ENCODE measurements at places on chromosomes 6 and 20.

DNA sequence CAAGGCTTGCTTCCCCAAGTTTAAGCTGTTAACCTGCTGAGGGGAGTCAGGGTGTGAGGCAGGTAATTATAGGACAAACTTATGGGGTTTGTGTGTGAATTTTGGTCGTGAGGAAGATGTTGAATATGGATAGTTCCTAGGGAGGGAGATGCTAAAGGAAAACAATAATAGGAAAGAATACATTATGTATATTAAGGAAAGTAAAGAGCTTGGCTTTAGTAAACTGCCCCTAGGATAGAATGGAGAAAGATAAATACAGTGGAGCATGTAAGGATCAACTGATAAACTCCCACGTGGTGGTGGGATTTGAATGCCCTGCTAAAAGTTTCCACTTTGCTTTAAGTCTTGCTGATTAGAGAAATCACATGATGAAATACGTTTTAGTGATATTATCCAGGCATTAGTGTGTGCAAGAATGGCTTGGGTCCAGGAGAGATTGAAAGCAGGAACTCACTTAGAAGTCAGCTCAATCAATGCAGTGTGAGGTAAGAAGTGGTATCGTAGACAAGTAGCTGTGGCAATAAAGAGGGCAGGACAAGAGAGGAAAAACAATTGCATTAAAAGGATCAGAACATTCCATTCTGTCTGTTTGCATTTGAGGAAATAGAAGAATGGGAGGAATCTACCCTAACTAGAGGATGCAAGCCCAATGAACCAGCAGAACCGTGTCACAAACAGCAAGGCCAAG lies 52.5 kb downstream of the RPS12 start:
- no peak for DNase-seq

DNA sequence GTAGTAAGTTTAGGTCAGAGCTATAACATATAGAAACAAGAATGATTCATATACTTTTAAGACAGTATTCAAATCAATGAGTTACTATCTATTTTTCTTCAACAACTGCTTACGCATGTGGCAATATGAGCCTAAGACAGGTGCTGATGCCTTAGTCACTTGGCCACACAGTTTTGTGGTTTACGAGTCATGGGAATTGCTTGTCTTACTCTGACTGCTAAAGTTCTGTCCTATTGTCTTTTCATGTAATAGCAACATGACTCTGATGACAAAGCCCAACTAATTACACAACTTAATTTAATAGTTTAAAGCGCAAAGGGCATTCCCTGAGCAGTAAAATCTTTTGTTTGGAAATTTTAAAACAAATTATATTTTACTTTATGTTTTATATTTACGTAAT lies 159.3 kb upstream of the CENPW start:
- no peak for DNase-seq

- no peak for DNase-seq
These were observed 61.2 kb downstream of the GCLC start for GRCh38 chr6:53483423-53484353.

GRCh38 chr6:44224029-44224964 lies 902 bp downstream of the SLC29A1 start:
- no peak for DNase-seq

DNA sequence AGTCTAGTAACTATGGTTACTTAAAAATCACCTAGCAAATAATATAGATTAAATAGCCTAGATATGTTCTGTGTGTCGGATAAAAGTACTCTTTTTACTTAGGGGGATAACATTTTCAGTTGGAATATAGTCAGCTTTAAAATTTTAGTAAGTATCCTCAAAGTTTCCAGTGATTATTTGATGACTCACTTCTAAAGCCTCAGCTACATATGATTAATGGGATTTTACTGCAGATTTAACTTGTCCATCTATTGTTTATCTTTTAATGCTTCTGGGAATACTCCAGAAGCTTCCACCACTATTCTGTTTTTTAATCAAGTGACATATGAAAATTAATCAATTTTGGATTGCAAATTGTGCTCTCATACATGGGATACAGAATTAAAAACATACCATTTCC lies 8.7 kb upstream of the TENT5A start:
- no peak for DNase-seq

- DNase-seq, result no peak
These were observed 873.7 kb downstream of the KIF16B start for GRCh38 chr20:15699431-15700146.

DNA sequence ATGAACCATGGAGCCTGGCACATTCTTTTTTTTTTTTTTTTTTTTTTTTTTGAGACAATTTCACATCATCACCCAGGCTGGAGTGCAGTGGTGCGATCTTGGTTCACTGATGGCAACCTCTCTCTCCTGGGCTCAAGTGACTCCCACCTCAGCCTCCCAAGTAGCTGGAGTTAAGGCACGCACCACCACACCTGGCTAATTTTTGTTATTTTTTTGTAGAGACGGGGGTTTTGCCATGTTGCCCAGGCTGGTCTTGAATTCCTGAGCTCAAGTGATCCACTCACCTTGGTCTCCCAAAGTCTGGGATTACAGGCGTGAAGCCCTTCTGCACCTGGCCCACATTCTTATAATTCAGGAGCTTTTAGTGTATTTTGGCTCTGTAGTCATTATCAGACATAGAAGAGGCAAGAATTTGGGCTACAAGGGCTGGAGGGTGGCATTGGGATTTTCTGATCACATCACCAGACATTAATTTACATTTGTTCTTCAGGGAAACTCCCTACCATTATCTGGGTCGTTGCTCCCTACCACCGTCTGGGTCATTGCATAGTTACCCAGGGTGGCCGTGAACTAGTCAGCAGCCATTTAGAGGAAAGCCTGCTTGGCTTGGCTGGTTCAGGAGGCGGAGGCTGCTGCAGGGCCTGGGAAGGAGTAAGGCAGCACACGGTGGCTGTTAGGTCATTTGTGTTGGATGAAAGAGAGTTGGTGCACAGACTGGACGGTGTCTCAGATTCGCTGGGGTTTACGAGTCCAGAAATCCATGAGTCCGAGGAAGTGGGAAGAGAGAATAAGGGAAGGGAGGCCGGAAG lies 17.6 kb downstream of the ARID1B start:
- no peak for DNase-seq

- DNase-seq, result no peak
These were observed 40.9 kb downstream of the JAG1 start for GRCh38 chr20:10632721-10633509.

DNA sequence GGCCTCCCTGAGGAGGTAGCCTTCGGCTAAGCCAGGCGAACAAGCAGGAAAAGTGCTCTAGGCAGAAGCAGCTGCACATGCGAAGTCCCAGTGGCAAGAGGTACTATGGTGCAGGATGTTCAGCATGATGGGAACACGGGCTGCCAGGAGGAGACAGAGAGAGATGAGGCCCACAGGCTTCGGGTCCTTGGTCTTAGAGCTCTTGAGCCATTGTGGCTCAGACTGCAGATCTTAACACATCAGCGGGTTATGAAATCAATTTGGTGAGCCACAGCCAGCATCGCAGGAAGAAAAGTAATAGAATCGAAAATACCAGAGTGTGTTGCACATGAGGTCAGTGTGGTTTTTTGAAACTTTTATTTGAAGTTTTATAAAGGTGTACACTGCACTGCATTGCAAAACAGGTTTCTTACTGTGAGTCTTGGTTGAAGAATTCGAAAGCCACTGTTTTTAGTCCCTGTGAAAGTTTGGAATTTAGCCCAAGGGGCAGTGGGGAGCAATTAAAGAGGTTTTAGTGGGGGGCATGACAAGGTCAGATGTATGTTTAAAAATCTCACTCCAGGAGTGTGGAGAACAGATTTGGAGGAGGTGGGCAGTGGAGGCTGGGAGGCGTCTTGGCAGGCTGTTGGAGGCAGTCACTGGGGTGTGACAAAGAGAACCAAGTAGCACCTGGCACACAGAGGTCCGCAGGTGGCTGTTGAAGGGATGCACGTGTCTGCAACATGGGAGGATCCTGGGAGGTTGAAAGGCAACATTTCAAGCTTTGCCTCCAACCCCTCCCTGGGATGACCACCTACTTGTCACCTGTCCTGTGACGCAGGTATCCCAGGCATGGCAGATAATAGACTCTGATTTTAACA lies 69.3 kb downstream of the EYA2 start:
- no peak for DNase-seq

DNA sequence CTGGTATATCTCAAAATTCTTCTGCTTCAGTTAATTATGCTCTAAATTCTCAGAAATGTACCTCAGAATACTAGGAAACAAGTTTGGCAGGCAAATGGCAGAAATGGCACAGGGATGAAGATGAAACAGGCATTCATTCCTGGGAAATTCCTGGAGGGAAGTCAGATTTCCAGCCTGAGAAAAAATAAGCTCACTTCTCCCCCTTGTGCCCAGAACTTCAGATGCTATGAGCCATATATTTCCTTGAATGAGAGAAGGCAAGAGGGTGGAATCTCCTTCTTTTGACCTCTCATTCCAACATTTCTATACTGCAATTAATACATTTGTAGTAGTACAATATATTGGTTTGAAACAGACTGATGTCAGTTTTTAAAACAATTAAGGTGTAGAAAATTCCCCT lies 22.8 kb downstream of the RGS17 start:
- no peak for DNase-seq

GRCh38 chr20:36145877-36146707 lies 8.4 kb upstream of the EPB41L1 start:
- DNase-seq, result no peak

- DNase-seq, result no peak
These were observed 97.0 kb downstream of the RREB1 start for GRCh38 chr6:7204726-7205125.

DNA sequence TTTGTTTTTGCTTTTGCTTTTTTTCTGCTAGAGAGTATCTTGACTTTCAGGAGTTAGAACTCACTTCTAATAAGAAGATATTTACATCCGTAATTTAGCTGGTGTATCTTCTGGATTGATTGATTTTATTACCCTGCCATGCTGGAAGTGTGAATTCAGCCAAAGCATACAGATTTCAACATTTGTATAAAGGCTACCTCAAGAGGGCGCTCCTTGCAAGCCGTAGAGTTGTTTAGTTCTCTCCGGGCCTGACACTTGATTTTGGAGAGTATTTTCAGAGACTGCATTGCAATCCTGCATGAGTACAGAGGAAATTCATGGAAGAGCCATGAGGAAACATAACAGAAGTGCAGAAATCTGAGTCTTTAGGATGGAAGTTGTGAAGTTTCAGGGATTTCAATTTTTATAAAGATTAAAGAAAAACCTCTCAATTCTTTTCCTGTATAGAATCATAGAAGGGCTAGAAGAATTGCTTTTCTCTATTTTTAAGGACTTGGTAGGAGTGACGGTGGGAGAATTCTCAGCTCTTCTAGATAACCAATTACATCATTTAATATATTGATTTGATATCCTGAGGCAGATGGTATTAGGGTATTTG lies 66.7 kb upstream of the TIAM2 start:
- DNase-seq, result peak; percentile 50

DNA sequence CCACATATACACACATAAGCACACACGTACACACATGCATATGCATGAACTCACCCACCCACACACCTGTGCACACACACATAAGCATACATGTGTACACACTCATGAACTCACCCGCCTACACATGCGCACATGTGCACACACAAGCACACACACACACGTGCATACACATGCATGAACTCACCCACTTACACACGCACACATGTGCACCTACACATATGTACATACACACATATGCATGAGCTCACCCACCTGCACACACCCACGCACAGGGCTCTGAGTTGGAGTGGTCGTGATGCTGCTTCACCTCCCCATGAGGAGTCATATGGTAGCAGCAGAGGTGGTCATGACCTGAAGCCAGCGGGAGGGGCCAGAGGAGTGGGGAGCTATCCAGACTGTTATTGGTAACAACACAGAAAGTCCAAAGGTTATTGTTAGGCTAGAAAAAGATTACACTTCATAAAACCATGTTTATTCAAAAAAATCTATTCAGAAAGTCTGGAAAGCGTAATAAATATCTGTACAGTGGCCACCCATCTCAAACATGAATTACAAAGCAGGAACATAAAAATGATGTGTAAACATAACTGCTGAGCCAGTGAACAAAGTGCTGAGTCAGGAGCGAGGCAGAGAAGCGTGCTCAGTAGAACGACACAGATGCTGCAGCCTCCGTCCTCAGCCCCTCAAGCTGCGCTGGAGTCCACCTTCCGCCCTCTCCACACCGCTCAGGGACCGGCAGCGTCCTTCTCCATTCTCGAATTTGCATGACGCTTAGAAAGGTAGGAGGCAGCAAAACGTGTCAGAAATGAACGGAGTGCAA lies 26.4 kb upstream of the MPC1 start:
- no peak for DNase-seq

GRCh38 chr6:43383021-43383667 lies 13.7 kb upstream of the ZNF318 start:
- DNase-seq, result no peak

DNA sequence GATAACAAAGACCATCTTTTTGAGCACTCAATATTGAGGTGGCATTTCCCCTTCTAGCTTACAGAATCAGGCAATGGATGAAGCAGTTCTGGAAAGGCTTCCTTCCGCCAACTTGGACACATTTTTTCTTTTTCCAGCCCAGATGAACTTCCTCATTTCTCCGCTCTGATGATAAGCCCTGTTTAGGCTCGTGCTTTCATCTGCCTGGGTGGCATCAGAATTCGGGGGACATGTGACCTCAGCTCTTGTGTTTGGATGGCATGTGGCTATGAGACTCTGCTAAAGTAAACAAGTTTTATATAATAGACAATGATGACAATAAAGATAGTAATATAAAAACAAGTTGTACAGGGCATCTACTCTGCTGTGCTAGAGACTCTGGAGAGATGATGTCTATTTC lies 796.7 kb downstream of the DHX35 start:
- no peak for DNase-seq

GRCh38 chr6:138537106-138537505 lies 37.8 kb upstream of the NHSL1 start:
- no peak for DNase-seq

GRCh38 chr6:71913444-71914234 lies 27.3 kb downstream of the RIMS1 start:
- no peak for DNase-seq

DNA sequence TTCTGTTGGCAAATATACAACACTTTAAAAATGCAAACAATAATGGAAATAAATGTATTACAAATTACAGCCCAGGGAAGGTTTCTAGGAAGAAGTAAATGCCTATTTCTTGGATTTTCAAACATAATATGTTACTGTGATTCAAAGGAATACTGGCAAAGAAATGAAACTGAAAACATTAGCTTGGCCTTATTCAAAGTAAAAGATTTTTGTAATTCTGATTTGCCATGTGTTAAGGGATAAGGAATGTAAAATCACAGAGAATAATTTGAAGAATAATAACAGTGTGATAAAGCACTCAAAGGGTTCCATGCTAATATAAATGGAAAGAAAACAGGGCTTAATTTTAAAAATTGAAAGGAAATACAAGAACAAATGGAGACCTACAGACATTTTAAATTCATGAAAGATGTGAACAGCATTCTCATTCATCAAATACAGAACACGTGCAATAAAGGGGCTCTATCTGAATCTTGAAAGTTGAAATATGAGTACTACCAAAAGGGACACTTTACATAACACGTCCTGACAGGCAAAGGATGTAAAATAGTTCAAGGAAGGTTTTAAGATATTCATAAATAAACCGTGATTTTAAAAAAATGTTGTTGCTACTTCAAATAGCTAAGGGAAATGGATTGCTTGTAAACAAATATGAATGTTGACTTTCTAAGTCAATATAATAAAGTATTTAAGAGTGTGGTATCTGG lies 138.1 kb downstream of the RFPL4B start:
- no peak for DNase-seq
